Putamen (tissue), 1 donor: ENCODE measurements at places on chromosomes 3 and 15.
A peak's percentile ranks its signal among the peaks of the same experiment; 100 is the strongest.

GRCh38 chr15:100207053-100207452 lies 134.7 kb downstream of the ADAMTS17 start:
- DNase-seq, result no peak

GRCh38 chr3:57911593-57911992 lies 96.6 kb upstream of the FLNB start:
- DNase-seq, result no peak

DNA sequence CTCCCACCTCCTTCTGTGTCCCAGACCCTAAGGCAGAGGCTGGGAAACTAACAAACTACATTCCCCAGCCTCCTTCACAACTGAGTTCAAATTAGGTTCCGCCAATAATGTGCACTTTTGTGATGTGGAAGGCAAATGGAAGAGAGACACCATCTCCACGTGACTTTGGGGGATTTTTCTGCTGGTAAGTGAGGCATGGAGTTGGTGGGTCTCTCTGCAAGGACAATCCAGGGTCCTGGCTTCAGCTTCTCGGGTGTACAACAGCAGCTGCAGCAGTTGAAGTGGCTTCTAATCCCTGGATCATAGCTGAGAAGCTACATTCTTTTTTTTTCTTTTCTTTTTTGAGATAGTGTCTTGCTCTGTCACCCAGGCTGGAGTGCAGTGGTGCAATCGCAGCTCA lies 58.9 kb upstream of the GATA2 start:
- no peak for DNase-seq

DNA sequence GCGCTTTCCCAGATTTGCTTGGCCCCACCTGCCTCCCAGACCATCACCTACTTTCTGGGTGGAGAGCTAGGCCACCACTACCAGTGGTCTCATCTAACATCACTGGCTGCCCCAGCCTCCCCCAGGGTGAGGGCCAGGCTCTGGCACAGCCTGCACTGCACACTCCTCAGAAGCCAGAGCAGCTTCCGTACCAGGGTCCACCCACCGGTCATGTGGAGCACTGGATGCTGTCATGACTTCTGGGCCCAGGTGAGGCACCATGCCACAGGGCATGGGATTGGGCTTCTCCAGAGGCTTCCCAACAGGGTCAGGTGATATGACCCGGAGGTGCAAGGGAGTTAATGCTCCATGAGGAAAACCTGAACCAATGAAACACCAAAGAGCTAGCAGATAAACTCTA lies 14.0 kb downstream of the MEGF11 start:
- no peak for DNase-seq

DNA sequence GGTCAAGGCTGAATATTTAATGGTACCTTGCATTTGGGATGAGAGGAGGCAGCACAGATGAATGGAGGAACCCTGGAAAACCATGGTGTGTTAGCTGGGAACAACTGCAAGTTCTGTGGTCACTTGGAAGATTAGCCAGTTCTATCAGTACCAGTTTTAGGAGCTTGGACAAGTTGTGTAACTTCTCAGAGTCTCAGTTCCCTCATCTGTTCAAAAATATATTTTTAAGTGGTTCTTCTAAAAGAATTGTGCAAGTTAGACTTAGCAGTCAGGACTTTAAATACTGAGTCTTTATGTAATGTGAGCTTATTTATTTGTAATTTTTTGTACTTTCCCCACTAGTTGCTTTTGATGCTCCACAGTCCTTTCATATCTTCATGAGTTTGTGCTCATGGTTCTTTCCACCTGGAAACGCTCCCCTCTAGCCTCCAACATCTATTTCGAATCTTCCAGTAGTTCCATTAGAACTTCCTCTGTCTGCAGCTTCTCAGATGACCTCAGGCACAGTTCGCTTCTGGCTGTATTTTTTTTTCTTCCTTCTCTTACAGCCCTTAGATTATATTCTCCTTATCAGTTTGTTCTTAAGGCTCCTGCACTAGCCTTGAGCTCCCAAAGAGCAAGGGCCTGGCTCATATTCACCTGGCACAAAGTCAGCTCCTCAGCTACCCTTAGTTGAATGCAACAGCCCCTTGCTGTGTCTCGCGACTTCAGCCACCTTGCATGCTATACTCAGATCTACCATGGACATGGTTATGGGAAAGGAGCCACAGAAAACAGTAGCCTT lies 27.1 kb downstream of the ITPR1 start:
- no peak for DNase-seq

DNA sequence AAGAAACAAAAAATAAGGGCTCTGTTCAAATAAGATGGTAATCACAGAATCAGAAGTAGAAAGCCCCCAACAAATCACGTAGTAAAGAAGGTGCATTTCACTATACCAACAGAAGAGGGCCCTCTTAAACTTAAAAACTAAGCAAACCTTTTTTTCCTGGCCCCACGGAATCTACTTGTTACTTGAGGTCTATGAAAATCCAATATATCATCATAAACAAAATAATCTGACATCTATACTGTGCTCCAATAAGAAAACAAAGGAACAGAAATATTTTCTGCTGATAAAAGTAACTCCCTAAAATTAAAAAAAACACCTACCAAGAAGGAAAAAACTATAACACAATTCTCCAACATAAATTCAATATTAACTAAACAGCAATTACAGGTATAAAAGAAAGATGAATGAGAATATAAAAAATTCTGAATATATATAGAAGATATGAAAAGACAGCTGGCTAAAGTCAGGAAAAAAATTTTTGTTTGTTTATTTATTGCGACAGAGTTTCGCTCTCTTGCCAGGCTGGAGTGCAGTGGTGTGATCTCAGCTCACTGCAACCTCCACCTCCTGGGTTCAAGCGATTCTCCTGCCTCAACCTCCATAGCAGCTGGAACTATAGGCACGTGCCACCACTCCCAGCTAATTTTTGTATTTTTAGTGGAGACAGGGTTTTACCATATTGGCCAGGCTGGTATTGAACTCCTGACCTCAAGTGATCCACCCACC lies 81.8 kb downstream of the CLASP2 start:
- DNase-seq, result peak; percentile 52

DNA sequence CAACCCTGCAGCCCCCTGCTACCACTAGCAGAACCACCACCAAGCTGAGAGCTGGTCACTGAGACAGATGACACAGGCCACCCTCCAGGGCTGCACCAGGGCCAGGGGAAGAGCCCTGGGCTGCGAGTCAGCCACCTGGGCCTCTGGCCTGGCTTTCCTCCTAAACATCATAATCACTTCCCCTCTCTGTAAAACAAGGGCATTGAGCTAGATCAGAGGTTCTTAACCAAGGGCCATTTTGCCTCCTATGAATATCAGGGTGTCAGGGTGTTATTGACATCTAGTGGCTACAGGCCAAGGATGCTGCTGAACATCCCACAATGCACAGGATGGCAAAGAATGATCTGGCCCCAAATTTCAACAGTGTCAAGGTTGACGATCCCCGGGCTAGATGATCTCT lies 25.2 kb downstream of the TLE3 start:
- no peak for DNase-seq

DNA sequence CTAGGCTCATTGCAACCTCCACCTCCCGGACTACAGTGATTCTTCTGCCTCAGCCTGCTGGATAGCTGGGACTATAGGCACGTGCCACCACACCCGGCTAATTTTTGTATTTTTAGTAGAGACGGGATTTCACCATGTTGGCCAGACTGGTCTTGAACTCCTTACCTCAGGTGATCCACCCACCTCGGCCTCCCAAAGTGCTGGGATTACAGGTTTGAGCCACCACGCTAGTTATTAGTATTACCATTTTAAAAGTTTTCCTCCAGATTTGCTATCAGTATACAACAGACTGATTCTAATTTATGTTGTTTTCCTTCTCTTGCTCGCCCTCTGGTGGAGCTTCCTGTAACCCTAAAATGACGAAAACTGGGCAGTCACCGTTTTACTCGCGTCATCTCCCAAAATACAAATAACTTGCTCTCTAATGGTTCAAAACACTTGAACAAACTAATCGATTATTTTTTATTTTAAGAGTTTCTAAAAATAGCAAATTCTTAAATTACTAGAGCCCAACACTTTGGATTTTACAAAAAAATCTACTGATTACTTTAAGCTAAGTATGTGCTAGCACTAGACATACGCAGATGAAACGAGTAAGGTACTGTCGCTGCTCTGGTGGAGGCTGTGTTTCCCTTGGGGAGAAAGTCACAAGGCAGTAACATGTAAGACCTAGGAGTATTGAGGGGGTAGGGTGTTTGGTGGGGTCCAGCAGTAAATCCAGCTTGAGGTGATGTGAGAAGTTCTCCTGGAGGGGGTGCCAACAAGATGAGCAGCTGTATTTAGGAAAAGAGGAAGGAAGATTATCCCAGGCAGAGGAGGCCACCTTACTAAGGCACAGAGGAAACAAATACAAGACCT lies 203.3 kb downstream of the MBNL1 start:
- peak; percentile 71 for DNase-seq

GRCh38 chr15:84653584-84653909 lies 536 bp downstream of the WDR73 start:
- no peak for DNase-seq

- DNase-seq, result no peak
These were observed 1.2 kb downstream of the CLN6 start for GRCh38 chr15:68228143-68228970.

DNA sequence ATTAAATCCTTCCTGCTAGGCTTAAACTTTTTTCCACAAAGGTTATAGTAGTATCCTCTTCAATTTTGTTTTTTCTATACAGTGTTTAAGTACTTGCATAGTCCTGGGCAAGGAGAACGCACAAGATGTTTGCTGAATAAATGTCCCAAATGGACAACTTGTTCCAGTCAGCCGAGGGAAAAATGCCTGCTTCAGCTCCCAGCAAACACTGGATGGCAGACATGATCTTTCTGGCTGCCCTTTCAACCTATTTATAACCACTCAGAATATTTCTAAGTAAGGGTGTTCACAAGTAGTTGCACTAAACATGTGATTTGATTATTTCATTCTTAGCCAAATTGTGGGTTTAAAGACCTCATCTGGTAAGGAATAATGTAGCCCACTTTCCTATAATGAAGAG lies 29.8 kb downstream of the GNB4 start:
- peak; percentile 35 for DNase-seq

DNA sequence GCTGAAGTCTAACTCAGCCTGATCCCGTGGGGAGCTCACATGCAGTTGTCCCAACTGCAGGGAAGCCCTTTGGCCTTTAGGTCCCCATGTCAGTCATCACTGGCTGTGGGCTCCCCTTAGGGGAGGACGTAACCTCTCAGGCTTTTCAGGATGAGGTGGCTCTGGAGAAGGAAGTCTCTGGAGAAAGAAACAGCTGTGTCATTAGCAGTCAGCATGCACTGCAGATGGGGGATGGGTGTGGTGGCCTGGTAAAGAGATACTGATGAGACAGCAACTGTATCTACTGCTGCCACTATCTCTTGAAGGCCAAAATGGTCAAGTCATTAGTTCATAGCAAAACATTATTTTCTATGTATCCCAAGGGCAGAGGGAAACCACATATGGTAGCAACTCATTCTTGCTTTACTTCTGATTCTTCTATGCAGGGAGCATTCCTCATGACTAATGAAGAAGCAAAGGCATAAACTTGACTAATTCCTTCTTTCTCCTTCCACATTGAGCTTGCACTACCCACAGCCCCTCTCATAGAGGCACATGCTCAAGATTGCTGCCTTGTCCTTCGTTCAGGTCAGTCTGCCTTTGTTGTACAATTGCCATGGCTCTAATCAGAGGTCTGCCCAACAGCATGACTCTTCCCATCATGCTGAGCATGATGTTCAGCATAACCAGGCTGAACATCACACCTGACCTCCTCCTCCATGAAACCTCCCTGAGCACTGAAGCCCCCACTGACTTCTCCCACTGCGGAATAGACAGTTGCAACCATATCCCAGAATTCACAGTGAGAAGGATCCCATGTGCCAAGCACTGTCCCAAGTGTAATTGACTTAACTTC lies 47.8 kb upstream of the TMEM158 start:
- no peak for DNase-seq

DNA sequence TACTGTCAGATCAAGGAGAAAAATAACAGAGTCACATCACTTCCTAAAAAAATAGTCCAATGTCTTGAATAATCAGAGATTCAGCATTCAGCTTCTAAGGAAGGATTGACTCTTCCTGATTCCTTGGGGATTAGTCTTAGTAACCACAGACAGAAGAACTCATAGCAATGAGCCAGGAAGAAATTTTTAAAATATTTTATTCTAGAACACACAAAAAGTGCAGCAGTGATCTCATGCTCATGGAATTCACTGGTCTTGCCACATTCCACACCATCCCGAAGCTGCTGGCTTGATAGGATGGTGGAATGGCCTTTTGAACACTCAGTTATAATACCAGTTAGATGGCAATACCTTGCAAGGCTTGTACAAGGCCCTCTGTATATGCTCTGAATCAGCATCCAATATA lies 43.0 kb upstream of the ABI3BP start:
- no peak for DNase-seq

DNA sequence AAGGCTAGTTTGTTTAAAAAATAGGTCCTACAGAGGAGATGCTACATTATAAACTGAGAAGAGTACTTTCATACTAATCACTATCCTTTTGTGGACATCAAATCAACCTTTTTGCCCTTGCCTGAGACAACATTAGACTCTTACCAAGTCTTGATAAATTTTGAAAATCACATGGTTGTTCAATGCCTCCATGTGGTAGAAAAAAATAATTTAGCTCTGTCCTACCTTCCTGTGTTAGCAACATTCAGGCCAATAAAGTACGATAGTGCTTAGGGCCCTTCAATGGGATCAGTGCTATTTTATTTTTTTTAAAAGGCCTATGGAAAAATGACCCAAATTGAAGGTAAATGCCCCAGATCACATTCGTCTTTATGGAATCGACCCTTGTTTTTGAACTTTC lies 5.0 kb upstream of the UBE2E1 start:
- DNase-seq, result no peak

GRCh38 chr3:188051801-188052168 lies 102.2 kb upstream of the LPP start:
- DNase-seq, result no peak
